ENCODE measurements at places on chromosomes 5 and 9.

DNA sequence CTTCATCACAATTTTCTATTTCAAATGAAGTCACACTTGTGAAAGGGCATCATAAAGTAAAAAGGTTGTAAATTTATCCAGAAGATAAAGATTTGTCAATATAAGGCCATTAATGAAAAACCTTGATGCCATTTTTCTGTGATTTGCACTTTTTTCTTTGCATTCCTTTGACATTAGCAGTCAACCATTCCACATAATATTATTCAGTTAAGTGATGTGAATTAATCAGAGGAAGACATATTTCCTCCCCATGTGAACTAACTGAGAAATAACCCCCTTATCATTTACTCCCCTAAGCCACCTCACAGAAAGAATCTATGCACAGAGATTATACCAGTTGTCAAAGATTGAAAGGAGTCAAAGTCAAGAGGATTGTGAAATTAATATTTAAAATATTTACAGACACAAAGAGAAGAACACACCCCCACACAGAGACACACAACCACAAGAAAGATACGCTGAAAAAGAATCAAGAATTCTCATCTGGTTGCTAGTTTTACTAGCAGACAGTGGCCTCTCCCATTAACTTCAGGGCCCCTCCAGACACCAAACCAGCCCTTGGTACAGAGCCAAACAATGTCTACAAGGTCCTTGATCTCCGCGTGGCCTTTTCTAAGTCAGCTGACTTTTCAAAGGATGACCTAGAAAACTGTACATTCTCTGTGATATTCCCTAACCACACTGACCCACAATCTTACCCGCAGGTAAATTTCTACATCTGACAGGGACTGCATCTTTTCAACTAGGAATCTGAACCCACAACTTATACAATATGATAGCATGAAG lies 29.5 kb downstream of the GNAQ start:
- peaks cover 26% of the 10 kb centered on the region for H3K27me3 ChIP-seq
- no peak overlapping the region for H3K4me3 ChIP-seq
- H3K4me1 ChIP-seq: peaks cover 8% of the 10 kb centered on the region
- no peak overlapping the region for H3K27ac ChIP-seq

DNA sequence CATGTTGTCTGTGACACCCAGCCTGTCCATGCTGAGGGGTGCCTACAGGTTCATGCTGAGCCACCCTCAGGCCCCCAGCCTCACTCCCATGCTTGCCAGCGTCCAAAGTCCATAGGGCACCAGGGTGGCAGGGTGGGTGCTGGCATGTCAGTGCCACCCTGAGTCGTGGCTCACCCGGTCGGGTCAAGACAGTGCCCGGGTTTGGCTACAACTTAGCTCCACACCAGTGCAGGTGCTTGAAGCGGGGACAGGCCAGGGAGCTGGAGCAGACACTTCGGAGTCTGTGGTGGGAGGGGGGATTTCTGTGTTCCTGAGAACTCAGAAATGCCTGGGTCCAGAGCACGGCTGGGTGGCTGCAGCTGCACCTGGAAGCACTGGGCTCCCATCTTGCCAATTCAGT lies 579.2 kb upstream of the FAM174A start:
- no peaks in the 10 kb centered on the region for H3K27me3 ChIP-seq
- H3K4me3 ChIP-seq: no peak overlapping the region
- no peaks in the 10 kb centered on the region for H3K36me3 ChIP-seq
- no peak for DNase-seq

GRCh38 chr9:18662320-18662719 lies 188.4 kb downstream of the ADAMTSL1 start:
- H3K27ac ChIP-seq: no peak overlapping the region
- no peak for DNase-seq
- no peaks in the 10 kb centered on the region for H3K27me3 ChIP-seq
- no peak overlapping the region for H3K4me3 ChIP-seq
- H3K4me1 ChIP-seq: no peaks in the 10 kb centered on the region

DNA sequence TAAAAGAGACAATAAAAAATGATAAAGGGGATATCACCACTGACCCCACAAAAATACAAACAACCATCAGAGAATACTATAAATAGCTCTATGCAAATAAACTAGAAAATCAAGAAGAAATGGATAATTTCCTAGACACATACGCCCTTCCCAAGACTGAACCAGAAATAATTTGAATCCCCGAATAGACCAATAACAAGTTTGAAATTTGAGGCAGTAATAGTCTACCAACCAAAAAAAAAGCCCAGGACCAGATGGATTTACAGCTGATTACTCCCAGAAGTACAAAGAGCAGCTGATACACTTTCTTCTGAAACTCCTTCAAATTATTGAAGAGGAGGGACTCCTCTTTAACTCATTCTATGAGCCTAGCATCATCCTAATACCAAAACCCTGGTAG lies 128.1 kb downstream of the DMRTA1 start:
- H3K4me1 ChIP-seq: no peaks in the 10 kb centered on the region
- H3K4me3 ChIP-seq: no peak overlapping the region
- H3K27ac ChIP-seq: no peak overlapping the region
- H3K36me3 ChIP-seq: no peaks in the 10 kb centered on the region

All from activated B cell treated with CpG ODN at 0.5 μM for 24 hours (primary cell).